ENCODE measurements at places on chromosomes 5 and 9.

- DNase-seq = no peak
Measured at GRCh38 chr5:14337593-14337992, 194.5 kb downstream of the TRIO start.

GRCh38 chr5:36728697-36729543 is 122.5 kb downstream of the SLC1A3 start:
- peak; percentile 52 for DNase-seq

GRCh38 chr9:84990416-84990815 is 320.9 kb downstream of the NTRK2 start:
- DNase-seq = peak; percentile 9

DNA sequence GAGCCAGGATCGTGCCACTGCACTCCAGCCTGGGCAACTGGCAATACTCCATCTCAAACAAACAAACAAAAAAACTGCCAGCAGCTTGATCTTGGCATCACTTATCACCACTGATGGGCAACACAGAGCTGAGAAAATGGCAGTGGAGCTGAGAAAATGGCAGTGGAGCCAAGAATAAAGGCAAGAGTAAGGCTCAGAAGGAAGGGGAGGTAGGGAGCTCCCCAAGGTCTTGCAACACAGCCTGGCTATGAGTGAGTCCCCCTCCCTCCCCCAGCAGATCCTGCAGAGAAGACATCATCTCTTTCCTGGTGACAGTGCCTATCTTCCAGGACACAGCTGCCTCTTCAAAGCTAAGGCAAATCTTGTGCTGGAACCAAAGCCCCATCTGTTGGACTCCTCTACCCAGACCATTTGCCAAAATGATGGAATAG is 70.3 kb downstream of the UGCG start:
- DNase-seq = no peak

- no peak for DNase-seq
Measured at GRCh38 chr5:17316970-17317459, 99.6 kb downstream of the BASP1 start.

DNA sequence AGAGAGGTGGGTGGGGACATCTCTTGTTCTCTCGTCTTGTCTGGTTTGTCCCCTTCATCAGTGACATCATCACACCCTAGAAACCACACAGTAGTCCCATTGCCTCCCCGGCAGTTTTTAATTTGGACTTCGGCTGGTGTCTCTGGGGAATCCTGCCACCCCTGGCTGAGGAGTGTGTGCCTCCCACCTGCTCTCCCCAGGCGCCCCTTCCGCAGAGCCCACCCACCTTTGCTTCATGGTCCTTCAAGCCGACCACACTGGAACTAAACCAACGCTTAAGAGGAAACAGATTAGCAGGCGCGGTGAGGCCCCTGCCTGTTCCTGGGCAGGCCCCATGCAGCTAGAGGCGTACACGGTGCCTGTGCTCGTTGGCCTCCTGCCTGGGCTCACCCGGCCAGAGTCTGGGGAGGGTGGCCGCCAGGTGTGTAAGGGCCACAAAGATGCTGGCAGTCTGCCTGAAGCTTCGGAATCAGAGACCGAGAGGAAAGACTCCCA is 107.6 kb upstream of the SPRY4 start:
- no peak for DNase-seq

GRCh38 chr5:39696672-39697398 is 272.1 kb upstream of the DAB2 start:
- DNase-seq = no peak

- peak; percentile 31 for DNase-seq
Measured at GRCh38 chr5:58133631-58134296, 326.1 kb downstream of the PLK2 start.

DNA sequence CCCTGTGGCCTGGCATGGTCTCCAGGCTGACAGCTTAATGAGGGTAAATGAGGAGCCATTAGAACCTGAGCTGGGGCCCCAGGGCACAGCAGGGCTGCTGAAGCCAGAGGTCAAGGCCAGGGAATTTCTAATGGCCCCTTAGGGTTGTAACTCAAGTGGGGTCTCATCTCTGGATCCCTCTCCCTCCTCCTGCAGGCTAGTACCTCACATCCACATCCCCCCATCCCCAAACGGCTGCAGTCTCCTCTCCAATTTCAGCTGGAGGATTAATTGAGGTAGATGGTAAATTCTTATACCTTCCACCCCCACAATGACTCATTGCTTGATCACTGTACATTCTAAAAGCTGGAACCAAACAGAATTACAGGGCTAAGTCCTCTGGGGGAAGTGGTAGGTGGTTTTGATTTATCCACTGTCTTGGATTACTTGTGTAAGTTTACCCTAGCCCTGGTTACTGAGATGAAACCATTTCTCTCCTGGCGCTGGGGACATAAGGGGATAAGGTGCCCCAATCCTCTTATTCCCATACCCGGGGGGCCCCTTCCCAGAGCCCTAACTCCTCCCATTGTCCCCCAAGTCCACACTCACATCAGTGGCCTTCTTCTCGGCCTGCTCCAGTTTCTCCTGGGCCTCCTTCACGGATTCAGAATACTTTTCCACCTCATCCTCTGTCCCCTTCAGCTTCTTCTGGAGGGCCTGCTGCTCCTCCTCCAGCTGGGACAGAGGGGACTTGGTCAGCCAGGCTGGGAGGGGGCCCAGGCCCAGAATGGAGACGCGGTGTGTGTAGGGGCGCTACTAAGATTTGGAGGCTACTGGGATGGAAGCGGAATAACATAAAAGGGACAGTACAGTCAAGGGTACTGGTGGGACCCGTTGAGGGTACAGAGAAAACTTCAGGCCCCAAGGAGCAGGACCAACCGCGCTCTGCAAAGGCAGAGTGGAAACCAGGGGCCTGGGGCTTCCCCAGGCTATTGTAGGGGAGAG is 875 bp downstream of the TPM2 start:
- DNase-seq = peak; percentile 78

DNA sequence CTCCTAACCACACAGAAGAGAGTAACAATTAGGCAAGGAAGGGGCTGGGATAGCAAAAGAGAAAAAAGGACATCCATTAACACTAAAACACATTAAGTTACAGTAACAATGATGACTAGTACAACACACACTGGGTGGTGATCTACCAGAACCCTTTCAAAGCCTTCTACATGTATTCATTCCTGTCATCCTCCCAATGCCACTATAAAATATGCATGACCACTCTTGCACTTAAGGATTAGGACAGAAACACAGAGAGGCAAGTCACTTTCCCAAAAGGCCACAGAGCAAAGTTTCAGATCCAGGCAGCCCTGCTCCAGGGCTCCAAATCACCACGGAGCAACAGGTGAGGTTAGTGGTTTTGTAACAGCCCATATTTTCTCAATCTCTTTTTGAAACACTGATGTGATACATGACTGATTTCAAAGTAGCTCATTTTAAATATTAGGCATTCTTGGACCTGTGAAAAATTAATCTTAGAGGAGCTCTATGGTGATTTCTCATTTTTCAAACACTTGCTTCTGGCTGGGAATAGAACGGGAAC is 86.7 kb downstream of the AUH start:
- no peak for DNase-seq

- no peak for DNase-seq
Measured at GRCh38 chr5:31770998-31771397, 132.1 kb downstream of the PDZD2 start.

GRCh38 chr5:112594095-112594850 is 143.4 kb upstream of the APC start:
- peak; percentile 18 for DNase-seq

- DNase-seq = no peak
Measured at GRCh38 chr9:119861842-119862241, 492.6 kb upstream of the BRINP1 start.

GRCh38 chr5:156922207-156922792 is 40.7 kb downstream of the TIMD4 start:
- DNase-seq = no peak

GRCh38 chr9:109440117-109440515 is 58.0 kb downstream of the PTPN3 start:
- no peak for DNase-seq

GRCh38 chr5:160071916-160072315 is 47.3 kb downstream of the PWWP2A start:
- DNase-seq = no peak

DNA sequence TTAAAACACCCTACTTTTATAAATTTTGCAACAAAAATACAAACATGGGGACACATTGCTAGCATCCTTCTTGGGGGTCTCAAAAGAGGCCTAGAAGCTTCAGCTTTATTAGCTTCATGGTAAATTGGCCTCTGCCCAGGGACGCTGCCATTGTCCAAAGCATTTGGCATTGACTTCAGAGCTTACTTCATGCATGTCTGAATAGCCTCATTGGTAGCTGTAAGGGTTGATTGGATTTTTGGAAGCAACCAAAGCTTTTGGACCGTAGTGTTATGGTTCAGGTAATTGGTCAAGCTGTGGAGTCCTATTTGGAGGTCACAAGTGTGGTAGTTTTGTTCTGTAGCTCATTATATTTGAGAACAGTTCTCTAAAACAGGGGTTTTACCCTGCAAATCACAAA is 411.7 kb upstream of the SLC24A2 start:
- DNase-seq = no peak

- no peak for DNase-seq
Measured at GRCh38 chr9:37531699-37532098, 44.5 kb downstream of the FBXO10 start.

- DNase-seq = no peak
Measured at GRCh38 chr5:1420211-1421195, 24.7 kb downstream of the SLC6A3 start.

DNA sequence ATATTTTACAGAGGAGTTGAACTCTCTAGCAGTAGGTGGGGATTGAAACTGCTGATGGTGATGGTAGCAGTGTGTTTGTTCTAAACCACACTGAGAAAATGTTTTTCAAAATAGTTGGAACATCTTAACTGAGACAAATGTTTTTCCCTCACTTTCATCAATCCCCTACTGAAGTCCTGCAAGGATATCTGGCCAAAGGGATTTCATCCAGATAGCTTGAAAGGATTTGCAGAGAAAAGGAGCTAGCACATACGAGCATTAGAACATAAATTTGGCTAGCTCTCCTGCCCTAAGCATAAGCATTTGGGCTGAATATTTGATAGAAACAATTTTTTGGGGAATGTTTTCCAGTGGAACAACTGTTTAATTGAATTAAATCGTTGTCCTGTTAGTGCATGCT is 153.9 kb downstream of the CDH9 start:
- DNase-seq = no peak

DNA sequence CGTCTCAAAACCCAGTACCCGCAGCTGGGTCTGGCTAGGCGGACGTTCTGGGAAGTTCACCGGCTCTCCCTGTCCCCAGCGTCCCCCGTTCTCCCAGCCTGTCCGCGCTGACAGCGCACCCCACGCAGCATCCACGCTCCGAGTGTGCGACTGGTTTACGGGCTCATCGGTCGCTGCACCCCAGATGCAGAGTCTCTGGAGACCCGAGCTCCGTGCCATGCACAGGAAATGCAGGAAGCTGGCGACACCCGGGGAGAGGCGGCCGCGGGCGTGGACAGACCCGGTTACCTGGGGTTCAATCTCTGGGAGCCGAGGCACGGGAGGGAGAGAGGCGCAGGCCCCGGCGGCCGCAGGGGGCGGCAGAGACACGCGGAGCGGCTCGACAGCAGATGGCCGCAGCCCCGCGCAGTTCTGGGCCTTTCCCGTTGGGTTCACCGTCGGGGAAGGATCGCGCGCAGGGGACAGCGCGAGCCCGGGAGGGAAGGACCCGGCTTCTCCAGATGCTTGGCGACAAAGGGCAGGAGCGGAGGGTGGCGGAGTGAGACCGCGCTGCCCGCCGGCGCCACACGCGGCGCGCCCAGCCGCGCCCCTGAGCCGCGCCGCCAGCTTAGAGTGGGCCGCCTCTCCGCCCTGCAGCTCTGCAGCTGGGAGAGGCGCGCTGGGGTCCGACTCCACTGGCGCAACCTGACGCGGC is 558 bp downstream of the SHROOM1 start:
- DNase-seq = peak; percentile 30

DNA sequence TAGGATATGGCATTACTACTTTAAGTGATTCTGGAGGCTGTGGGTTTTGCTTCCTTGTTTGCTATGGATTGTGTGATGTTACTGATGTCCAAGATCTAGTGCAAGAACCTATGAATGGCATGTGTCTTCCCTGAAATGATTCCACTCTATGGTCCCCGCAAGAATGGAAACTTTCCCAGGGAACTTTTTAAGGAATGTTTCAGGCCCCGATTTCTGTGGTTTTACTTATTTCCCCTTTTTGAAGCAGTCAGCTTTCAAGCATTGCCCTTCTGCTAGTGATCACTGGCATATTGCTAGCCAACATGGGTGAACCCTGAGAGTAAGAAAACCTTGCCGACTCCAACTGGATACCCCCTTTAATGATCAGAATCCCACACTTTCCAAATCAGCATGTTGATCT is 26.6 kb upstream of the CD180 start:
- no peak for DNase-seq
